ENCODE measurements at places on chromosomes 4 and X. TPM values are rescaled to one million over a fixed set of nuclear protein-coding genes. Genes with fewer than 3 reads are reported as not detected.

TMSB4X gene
- total RNA-seq, result 2,755 TPM

DCAF4L1 gene
- total RNA-seq, result 0.18 TPM

HTRA3 gene
- 4.4 TPM for total RNA-seq

CDS1 gene
- 7.5 TPM for total RNA-seq

PITX2 gene
- 32.7 TPM for total RNA-seq

RNF128 gene
- 0.43 TPM for total RNA-seq

FMR1NB gene
- not detected for total RNA-seq

CYTL1 gene
- 0.84 TPM for total RNA-seq

ARHGAP36 gene
- total RNA-seq, result 0.93 TPM

PDGFC gene
- 5.1 TPM for total RNA-seq

YY2 gene
- total RNA-seq, result 1.9 TPM

TFE3 gene
- total RNA-seq, result 33.1 TPM

MEPE gene
- total RNA-seq, result 0.82 TPM

PDCL2 gene
- not detected for total RNA-seq

WDR45 gene
- total RNA-seq, result 29.8 TPM

FRAS1 gene
- 78.3 TPM for total RNA-seq

HTR2C gene
- total RNA-seq, result 0.14 TPM

AWAT2 gene
- not detected for total RNA-seq

MAOA gene
- total RNA-seq, result 0.38 TPM

RHOXF2 gene
- total RNA-seq, result not detected

HAND2 gene
- not detected for total RNA-seq

PNMA6A gene
- total RNA-seq, result 7.1 TPM

NXF2B gene
- total RNA-seq, result 1.6 TPM

SSX1 gene
- total RNA-seq, result not detected

CLCN5 gene
- total RNA-seq, result 18.9 TPM

PARM1 gene
- 0.23 TPM for total RNA-seq

TRIML2 gene
- total RNA-seq, result 16.7 TPM

LRP2BP gene
- total RNA-seq, result 1.7 TPM

ELF4 gene
- 2.7 TPM for total RNA-seq

NDST3 gene
- total RNA-seq, result 0.84 TPM

ADH1B gene
- not detected for total RNA-seq

POLN gene
- 0.92 TPM for total RNA-seq

CAPN6 gene
- 0.42 TPM for total RNA-seq

PCDH10 gene
- 387 TPM for total RNA-seq
